DND-41 (cell line): ENCODE measurements at places on chromosomes 7 and 10.
A peak's percentile ranks its signal among the peaks of the same experiment; 100 is the strongest.

DNA sequence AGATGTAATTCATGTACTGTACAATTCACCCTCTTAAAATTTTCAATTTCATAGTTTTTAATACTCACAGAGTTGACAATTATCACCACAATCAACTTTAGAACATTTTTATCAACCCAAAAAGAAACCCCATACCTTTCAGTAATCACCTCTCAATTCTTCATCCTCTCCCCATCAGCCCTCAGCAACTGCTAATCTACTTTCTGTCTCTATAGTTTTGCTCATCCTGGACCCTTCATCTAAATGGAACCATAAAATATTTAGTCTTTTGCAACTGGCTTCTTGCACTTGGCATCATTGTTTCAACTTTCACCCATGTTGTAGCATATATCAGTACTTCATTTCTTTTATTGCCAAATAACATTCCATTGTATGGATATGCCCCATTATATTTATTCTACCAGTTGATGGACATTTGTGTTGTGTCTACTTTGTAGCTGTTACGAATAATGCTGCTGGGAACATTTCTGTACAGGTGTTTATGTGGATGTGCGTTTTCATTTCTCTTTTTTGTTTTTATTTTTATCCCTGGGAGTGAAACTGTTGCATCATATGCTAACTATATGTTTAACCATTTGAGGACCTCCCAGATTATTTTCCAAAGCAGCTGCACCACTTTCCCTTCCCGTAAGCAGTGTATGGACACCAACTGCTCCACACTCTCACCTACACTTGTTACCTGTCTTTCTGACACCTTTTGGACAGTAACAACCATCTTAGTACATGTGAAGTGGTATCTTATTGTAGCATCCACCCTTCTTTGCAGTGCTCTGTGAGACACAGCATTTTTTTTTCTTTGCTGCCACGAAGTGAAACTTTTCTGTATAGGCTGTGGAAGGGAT, 65.4 kb upstream of the APBB1IP start:
- DNase-seq = no peak

GRCh38 chr10:131817866-131818509, 82.8 kb upstream of the PPP2R2D start:
- no peak for DNase-seq

DNA sequence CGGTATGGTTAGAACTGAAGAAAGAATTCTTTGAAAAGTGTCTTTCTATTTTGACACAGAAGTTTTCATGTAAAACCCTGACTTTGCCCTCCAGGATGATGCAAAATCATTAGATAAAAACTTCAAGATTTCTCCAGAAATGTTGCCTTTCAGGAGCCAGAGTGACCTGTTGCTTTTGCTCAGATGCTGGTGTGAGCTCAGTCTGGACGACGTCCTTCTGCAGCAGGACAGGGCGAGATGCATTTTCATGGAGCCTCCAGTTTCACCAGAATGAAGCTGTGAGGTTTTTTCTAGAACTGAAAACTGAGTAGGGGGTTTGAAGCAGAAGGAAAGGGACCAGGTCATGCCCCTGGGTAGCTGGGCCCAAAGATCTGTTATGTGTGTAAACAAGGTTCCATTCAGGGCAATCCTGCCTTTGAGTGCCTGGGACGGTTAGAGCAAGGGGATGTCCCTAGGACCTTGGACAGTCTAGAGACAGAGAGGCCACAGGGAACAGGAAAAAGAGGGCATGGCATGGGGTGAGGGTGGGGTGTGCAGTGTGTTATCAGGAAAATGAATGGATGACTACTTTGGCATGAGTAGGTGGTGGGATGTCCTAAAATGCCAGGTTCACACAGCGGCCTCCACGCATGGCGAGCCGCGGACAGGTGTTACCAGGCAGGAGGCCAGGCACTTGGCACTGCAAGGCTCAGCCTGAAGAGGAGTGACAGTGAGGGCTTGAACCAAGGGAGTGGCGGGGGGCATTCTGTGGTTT, 356.3 kb downstream of the CXCL12 start:
- no peak for DNase-seq

- no peak for DNase-seq
Observed at GRCh38 chr10:116716381-116716780, 26.0 kb downstream of the HSPA12A start.

- no peak for DNase-seq
Observed at GRCh38 chr7:135741905-135742304, 6.7 kb downstream of the FAM180A start.

GRCh38 chr7:3078514-3078913, 34.8 kb upstream of the CARD11 start:
- no peak for DNase-seq

DNA sequence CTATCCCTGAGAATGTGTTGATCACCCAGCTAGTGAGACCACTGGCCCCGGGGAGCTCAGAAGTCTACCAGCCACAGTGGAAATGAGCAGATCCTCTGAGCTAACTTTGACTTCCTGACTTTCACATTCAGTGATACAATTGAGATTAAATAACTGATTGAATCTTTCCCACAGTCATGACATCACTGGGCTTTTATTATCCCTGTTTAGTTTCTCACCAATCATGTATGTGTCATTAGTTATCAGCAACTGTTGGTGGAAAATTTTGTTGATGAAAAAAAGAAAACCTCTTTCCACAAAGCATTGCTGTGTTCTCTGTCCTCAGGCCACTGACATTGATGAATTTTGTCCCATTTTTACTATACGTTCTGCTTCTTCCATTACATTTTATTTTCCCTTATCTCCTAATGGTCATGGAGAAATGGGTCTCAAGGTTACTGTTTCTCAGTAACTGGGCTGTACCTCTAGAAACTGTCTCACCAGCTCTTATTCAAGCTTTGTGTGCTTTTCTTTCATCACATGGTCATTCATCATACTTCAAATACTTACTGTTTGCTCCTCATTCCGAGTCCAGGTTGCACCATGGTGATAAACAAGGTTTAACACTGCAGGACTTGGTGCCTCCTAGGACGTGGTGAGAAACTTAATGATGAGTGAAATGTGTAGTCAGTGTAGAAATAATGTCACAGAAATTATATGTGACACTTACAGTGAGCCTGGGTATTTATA, 304.7 kb downstream of the CDK14 start:
- no peak for DNase-seq

DNA sequence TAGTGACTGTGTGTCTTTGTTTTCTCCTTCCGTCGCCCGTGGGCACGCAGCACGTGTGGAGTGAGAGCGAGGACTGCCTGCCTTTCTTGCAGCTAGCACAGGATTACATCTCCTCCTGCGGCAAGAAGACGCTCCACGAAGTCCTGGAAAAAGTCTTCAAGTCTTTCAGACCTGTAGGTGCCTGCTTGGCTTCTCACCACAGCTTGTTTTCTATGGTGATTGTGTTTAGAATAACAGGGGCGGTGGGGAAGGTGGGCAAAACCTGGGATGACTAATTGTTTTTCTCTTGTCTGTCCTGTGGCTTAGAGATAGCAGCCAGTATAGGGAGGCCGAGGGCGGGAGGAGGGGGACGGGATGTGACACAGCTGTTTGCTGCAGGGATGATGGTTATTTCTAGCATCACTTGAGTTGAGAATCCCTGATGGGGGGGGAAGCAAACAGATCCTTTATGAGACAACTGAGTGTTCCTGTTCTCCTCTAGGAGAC, 11.4 kb downstream of the MTURN start:
- DNase-seq = no peak

DNA sequence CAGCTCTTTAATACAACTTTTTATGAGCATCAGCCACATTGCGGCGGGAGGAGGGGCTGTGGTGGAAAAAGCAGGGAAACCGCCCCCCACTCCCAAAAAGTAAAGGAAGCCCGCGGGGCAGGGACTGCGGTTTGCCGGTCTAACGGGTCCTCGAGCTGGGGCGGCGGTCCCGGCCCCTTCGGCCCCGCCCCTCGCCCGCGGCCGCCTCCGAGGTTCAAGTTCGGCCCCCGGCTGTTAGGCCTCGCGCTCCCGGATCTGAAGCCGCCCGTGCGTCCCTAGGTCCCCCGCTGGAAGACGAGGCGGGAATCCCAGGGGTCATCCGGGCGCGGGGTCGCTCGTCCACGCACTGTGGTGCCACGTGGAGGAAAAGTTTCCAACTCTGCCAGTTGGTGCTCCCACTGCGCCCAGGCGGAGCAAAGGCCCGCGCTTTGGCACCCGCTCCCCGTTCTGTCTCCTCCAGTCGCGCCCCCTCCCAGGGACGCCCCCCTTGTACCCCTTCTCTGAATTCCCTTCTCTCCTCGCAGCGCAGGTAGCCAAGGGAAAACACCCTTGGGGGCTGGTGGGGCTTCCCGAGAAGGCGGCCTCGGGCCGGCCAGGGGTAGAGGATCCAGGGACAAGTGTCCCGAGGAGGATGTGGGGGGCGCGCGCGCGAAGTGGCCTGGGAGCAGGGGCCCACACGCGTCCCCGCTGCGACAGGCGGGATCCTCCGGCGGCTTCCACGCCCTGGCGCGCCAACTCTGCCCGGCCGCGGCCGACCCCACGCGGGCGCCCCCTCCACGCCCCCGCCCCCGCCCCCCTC, 798 bp upstream of the AUTS2 start:
- peak; percentile 78 for DNase-seq

DNA sequence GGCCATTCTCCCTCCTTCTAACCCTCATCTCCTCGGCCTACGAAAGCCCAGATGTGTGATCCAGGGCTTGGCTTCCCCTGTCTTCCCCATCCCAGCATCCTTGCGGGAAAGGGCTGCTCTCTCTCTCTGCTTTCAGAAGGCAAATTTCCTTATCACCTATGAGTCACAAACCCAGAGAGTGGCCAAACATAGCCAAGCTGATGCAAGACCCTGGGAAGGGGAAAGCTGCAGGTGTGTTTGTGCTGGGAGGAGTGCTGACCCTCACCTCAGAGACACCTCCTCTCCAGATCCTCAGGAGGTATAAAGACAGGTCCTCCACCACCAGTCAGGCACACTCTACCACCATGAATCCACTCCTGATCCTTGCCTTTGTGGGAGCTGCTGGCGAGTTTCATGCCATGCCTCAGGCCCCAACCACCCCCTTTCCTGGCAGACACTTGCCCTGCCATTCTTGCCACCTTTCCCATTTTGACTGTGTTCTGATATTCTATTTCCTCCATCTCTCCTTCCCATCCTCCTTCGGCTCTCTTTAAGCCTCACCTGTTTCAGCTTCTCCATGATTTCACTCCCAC, 10.6 kb upstream of the PRSS2 start:
- no peak for DNase-seq

- no peak for DNase-seq
Observed at GRCh38 chr10:67770537-67770936, 67.5 kb downstream of the DNAJC12 start.
